ENCODE measurements at places on chromosomes 7 and 10.

DNA sequence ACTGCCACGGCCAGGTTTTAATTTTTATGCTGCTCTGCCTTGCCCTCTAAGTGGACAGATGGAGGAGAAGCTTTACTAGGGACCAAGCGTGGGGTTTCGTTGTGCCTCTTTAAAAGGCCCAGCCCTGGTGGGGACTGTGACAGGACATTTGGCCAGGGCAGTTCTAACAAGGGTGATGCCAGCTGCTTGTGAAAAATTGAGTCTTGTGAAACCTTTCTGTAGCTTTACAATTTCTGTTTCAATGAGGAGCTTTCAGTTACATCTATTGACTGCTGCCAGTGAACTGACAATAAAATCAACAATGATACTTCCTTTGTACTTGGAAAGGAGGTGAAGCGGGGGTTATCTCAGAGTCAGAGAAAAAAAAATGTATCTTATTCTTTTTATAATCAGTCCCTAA, 233.1 kb upstream of the CSTF2T start:
- DNase-seq, result no peak

GRCh38 chr10:73093922-73094850, 2.5 kb downstream of the P4HA1 start:
- no peak for DNase-seq

- no peak for DNase-seq
Observed at GRCh38 chr7:106855540-106856132, 9.4 kb upstream of the PIK3CG start.

- no peak for DNase-seq
Observed at GRCh38 chr7:120931243-120931642, 19.3 kb upstream of the ING3 start.

GRCh38 chr10:110426294-110427181, 71.2 kb upstream of the DUSP5 start:
- DNase-seq, result no peak

DNA sequence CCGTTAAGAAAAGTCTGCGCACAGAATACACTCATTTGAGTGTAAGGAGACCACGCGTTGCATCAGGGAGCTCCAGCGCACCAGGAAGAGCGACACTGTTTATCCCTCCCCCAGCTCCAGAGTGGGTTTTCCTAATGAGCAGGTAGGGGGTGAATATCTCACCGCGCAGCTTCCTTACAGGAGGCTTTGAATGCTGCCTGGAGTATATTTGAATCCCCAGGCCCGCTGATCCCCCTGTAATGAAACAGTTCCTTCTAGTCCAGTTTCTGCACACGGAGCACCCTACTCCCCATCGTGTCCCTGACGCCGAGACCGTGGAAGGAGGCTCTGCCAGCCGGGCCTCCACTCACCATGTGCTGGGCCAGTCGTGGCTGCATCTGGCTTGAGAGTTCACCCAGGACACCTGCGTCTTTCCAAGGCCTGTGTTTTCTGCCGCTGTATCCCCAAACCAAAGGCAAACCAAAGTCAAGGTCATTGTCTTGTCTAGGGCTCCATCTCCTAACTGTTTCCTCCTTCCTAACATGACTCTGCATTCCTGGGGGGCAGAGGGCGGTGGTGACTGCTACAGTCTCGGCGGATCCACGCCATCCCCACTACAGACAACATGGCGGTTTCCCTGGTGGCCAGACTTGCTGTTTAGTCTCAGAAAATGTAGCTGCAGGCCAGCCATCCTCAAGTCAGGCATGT, 167.8 kb downstream of the USP6NL start:
- DNase-seq, result no peak

GRCh38 chr10:97849687-97850402, at the start of gene GOLGA7B:
Gene GOLGA7B, plus strand, starts transcription at chr10:97849843. Its CDS starts 461 bp downstream, at chr10:97850304.
- peak; percentile 37 for DNase-seq

GRCh38 chr10:113716109-113716910, 35.2 kb upstream of the PLEKHS1 start:
- no peak for DNase-seq

DNA sequence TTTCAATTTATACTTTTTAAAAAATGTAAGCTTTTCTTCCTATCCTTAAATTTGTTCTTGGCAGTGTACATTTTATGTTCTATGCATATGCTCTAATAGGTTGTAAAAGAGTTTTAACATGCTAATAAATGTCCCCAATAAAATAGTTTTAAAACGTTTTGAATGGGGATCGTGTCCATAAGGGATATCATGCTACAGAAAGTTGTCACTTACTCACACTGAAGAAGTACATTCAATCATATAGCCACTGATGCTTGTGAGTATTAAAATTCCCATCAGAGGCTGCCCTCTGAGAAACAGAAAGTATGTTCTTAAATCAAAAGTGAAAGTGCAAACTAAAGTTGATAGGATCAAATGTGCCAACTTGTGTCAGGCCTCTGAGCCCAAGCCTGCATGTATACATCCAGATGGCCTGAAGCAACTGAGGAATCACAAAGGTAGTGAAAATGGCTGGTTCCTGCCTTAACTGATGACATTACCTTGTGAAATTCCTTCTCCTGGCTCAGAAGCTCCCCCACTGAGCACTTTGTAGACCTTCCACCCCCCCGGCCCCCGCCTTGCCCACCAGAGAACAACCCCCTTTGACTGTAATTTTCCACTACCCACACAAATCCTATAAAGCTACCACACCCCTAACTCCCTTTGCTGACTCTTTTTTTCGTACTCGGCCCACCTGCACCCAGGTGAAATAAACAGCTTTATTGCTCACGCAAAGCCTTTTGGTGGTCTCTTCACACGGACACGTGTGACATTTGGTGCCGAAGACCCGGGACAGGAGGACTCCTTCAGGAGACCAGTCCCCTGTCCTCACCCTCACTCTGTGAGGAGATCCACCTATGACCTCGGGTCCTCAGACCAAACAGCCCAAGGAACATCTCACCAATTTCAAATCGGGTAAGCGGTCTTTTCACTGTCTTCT, 877 bp upstream of the NOD1 start:
- DNase-seq, result no peak

GRCh38 chr10:71272056-71272771, 46.8 kb upstream of the SLC29A3 start:
- no peak for DNase-seq

- no peak for DNase-seq
Observed at GRCh38 chr7:150891740-150892139, 39.4 kb downstream of the AOC1 start.

- no peak for DNase-seq
Observed at GRCh38 chr10:96310321-96310669, 6.1 kb downstream of the DNTT start.

DNA sequence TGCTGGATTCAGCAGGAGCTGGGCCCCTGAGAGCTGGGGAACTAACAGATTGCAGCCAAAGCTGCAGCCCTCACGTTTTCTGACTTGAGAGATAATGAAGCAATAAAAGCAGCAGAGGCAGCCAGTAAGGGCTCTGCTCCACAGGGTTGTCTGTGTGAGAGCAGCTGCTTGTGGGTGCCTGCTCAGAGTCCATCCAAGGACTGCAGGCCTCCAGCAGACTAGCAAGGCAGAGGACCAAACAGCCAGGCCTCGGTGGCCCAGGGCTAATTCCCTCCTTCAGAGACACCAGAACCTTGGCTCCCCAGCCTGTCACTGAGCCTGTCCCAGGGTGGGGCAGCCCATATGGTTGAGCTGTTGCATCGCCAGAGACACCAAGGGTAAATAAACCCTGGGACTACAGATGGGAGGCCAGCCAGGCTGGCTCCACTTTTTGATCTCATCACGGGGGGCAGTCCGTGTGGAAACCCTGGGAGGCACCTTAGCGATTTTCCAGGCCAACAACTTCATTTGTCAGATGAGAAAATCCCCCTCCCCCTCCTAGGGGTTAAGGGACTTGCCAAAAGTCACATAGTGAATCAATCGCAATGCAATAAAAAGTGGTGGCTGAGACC, 229.2 kb downstream of the WDR11 start:
- no peak for DNase-seq

DNA sequence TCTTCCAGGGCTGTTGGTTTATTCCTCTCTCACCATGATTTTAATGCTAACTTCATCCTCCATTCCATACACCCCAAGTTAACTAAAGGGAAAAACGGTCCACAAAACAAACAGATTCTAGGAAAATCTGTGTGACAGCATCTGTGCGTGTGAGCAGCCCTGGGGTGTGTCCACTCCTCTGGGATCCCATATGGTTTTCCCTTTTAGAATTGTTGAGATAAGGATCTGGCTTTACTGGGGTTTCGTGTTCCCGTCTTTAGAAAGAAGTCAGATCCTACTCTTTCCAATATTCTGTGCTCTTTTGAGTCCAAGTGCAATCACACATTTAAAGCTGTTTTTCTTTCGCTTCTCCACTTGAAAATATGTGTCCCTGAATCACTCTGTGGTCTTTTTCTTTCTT, 257.1 kb downstream of the KLF6 start:
- DNase-seq, result no peak

DNA sequence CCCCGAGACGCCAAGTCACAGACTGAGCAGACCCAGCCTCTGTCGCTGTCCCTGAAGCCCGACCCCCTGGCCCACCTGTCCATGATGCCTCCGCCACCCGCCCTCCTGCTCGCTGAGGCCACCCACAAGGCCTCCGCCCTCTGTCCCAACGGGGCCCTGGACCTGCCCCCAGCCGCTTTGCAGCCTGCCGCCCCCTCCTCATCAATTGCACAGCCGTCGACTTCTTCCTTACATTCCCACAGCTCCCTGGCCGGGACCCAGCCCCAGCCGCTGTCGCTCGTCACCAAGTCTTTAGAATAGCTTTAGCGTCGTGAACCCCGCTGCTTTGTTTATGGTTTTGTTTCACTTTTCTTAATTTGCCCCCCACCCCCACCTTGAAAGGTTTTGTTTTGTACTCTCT, 215.6 kb downstream of the TCF7L2 start:
- no peak for DNase-seq

- no peak for DNase-seq
Observed at GRCh38 chr10:104262055-104262454, 6.9 kb upstream of the GSTO2 start.

- DNase-seq, result no peak
Observed at GRCh38 chr7:10734595-10734994, 239.1 kb upstream of the PHF14 start.

GRCh38 chr10:72173262-72173618, 42.6 kb upstream of the ANAPC16 start:
- no peak for DNase-seq
